ENCODE measurements at places on chromosomes 6 and 20. TPM values are rescaled to one million over a fixed set of nuclear protein-coding genes. Genes with fewer than 3 reads are reported as not detected.

The IMPG1 gene
- polyA plus RNA-seq, result 1.8 TPM

The CYP21A2 gene
- polyA plus RNA-seq, result 0.27 TPM

The MYH7B gene
- polyA plus RNA-seq, result 1.1 TPM

The OR2H2 gene
- polyA plus RNA-seq, result 0.17 TPM

The MACROD2 gene
- polyA plus RNA-seq, result 13.3 TPM

The LY6G6C gene
- 0.40 TPM for polyA plus RNA-seq

Measured in right renal pelvis (tissue), 4 donors.